ENCODE measurements at places on chromosomes 6 and 20.

DNA sequence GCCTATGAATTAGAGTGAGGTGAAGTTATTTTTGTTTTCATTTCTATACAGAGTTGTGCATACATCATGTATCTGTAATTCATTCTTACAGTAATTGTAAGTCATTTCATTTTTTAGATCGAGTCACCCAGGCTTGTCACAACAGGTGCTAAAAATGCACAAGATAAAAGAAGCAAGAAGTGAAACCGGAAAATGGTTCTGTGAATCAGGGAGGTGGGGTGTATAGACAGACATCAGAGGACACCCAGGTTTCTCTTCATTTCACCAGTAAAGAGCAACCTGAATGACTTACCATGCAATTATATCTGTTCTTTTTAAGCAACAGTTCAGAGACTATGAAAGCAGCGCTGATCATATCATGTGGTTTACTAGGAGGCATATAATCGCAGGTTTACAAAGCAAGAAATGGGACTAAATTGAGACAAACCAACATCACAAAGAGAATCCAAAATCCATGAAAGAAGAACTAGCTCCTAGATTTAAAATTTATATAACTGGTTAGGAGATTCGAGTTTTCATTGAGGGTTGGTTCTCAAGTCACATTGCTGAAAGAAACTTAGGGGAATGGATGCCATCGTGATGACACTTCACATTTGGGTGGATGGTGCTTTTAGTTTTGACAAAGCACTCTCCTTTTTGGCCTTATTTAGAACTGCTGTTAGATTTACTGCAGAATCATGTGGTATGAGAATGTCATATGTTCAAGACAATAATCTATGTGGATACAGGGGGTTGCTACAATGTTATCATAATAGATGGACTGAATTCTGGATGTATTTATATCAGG lies 27.9 kb upstream of the TBC1D7 start:
- H3K36me3 ChIP-seq, result no peaks in the 10 kb centered on the region
- peak overlapping the region; percentile 94 for H3K27ac ChIP-seq
- no peaks in the 10 kb centered on the region for H3K27me3 ChIP-seq
- peak; percentile 9 for DNase-seq

DNA sequence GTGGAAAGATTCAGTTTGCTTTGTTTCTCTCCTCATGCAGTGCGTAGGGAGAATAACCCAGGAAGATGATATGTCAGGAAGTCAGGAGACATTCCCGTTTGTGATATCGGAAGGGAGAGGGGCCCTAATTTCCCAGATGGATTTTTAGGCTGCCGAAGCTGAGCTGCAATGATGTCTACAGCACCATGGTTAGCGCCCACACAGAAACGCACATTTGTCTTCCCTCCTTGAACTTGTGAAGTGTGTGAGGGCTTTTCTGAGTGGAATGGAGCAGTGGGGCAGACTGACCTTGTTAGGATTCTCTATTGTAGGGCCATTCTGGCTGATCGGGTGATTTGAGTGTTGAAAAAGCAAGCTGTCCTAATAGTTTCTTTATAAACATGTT lies 191.3 kb upstream of the ARG1 start:
- DNase-seq, result no peak
- H3K4me1 ChIP-seq, result no peaks in the 10 kb centered on the region
- no peak overlapping the region for H3K27ac ChIP-seq
- no peak overlapping the region for H3K4me3 ChIP-seq

DNA sequence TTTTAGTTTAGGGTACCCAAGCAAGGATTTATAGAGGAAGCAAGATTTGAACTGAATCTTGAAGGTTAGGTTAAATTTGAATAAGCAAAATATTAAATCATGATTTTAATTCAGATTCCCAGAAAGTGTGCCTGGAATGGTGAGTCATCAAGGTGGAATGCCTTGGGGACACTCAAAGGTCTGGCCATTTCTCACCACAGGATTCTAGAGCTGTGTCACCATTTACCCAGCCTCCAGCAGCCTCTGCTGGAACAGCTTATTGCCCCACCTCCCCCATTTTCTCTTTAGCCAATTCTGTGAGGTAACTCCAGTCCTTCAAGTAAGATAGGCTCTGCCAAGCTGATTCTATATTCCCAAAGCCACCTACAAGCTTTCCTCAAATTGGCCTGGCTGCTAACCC lies 181.4 kb downstream of the SIM1 start:
- no peak overlapping the region for H3K27ac ChIP-seq
- H3K27me3 ChIP-seq, result no peaks in the 10 kb centered on the region
- no peaks in the 10 kb centered on the region for H3K4me1 ChIP-seq
- no peaks in the 10 kb centered on the region for H3K36me3 ChIP-seq

GRCh38 chr6:23091795-23092194 lies 522.4 kb downstream of the HDGFL1 start:
- H3K4me3 ChIP-seq, result no peak overlapping the region
- no peak overlapping the region for H3K27ac ChIP-seq
- H3K27me3 ChIP-seq, result no peaks in the 10 kb centered on the region
- no peak for DNase-seq
- peaks cover 2% of the 10 kb centered on the region for H3K36me3 ChIP-seq

GRCh38 chr6:834866-835265 lies 141.9 kb upstream of the EXOC2 start:
- H3K27ac ChIP-seq, result no peak overlapping the region
- no peaks in the 10 kb centered on the region for H3K4me1 ChIP-seq
- no peaks in the 10 kb centered on the region for H3K36me3 ChIP-seq
- peaks cover 37% of the 10 kb centered on the region for H3K27me3 ChIP-seq
- DNase-seq, result no peak

DNA sequence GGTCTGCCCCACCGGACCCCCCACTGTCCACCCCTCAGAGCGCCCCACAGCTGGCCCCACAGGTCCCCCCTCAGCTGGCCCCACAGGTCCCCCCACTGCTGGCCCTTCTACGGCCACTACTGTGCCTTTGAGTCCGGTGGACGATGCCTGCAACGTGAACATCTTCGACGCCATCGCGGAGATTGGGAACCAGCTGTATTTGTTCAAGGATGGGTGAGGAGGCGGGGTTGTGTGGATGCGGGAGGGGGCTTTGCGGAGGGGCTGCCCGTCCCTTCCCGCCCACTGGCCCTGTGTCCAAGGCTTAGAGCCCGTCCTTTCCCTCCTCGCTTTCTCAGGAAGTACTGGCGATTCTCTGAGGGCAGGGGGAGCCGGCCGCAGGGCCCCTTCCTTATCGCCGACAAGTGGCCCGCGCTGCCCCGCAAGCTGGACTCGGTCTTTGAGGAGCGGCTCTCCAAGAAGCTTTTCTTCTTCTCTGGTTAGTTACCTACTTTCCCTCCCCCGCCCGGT lies 4.7 kb downstream of the MMP9 start:
- no peak overlapping the region for H3K27ac ChIP-seq
- peaks cover 16% of the 10 kb centered on the region for H3K36me3 ChIP-seq
- H3K4me3 ChIP-seq, result peak overlapping the region; percentile 66

Measured in effector memory CD8-positive, alpha-beta T cell (primary cell).